Activated CD4-positive, alpha-beta T cell treated with anti-CD3 and anti-CD28 coated beads, Interleukin-2, amount 50 U/mL, for 1 hour (primary cell): ENCODE measurements at places on chromosomes 4 and X.

DNA sequence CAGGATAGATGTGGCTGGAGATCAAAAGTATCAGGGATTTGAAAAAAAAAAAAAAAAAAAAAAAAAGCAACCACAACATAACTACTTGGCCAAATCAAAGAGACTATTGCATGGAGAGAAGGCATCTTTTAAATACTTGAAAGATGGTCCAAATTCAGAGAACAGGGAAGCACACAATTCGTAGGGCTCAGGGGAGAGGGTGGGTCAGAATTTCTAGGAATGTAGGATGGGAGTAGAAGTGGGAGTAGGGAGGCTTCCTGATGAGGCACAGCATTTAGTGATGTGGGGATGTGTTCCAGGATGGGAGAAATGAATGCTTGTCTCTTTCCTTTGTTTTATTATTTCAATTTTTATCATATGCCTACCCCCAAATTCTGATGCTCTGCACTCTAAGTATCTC lies 36.3 kb downstream of the RTL3 start:
- DNase-seq, result no peak

- no peak for DNase-seq
Measured at GRCh38 chr4:114684462-114684861, 85.9 kb downstream of the UGT8 start.

GRCh38 chrX:103846386-103846785 lies 14.3 kb upstream of the RAB9B start:
- DNase-seq, result no peak

DNA sequence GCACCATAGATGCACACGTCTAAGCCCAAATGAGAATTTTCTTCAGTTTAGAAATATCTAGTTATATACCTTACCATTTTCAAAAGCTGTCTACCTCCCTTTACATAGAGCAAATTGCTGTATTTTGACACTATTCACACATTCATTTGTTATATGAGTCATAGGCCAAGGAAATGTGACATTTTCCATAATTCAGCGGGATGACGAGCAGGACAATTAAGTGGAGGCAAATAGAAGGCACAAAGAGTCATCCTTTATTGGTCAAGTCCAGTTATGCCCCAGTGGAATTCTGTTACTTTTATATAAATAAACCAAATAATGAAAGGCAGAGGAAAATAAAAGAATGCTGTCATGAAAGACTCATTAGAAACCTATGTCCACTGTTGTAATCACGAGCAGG lies 27.9 kb downstream of the FGF13 start:
- no peak for DNase-seq

- DNase-seq, result no peak
Measured at GRCh38 chrX:38804432-38804681, 3.1 kb downstream of the MID1IP1 start.

DNA sequence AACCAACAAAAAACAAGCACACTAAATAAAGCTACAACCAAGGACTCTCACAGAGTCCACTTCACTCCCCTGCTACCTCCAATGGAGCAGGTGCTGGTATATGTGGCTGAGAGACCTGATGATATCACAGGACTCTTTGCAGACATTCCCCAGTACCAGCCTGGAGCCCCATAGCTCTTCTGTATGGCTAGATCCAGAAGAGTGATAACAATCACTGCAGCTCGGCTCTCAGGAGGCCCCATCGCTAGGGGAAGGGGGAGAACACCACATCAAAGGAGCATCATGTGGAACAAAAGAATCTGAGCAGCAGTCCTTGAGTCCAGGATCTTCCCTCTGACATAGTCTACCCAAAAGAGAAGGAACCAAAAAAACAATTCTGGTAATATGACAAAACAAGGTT lies 237.1 kb upstream of the TLL1 start:
- no peak for DNase-seq
